ENCODE measurements at places on chromosomes 4 and X.

DNA sequence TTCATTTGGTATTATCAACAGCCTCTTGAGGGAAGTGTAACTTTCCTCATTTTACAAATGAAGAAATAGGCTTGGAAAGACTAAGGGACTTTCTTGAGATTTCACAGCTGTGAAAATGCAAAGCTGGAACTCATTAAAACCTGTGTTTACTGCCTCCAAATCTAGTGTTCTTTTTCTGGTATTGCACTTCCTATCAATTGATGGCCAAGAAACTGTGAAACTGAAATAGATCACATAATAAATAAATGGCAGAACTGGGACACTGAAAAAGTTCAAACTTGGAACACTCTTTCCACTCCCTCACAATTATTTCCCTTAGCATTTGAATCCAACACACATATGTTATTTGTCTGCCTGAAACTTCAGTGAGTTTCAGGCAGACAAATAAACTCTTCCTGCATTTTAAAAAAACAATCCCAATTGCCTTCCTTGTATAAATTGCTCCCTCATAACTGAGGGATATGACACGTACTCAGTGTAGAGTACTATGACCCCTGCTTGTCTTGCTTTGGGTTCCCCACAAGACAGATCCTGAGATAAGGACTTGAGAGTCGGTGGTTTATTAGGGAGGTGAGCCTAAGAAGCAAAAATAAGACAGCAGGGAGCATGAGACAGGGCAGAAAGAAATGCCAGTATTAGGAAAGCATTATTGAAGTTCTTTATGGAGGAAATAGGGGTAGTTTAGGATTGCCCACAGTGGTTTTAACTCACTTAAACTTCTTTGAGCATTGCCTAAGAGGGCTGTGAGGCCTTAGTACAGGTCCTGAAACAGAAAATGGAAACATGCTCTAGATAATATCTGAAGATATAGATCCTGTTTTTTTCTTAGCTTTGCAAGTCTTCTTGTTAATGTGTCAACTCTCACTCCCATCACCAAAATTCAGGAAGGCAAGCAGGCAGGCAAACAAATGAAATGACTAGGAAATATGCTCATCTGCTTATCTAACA lies 33.9 kb downstream of the RTL3 start:
- DNase-seq = no peak

DNA sequence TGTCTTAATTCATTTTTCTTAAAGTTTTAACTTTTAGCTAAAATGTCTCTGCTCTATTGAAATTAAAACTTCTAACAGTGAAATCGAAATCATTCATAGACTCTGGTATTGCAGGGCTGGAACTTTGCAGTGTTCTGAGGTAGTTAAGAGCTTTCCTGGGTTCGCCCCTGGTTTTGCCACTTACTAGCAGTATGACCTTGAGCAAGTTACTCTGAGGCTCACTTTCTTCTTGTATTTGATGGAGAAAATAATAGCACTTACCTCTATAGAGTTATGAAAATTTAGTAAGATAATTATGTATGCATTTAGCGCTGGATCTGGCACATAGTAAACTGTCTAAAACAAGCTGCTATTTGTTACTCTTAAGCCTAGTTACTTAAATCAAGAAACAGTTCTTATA lies 1.7 kb downstream of the SLAIN2 start:
- DNase-seq = no peak

- no peak for DNase-seq
These were observed 203.1 kb downstream of the LARP7 start for GRCh38 chr4:112840061-112840460.

DNA sequence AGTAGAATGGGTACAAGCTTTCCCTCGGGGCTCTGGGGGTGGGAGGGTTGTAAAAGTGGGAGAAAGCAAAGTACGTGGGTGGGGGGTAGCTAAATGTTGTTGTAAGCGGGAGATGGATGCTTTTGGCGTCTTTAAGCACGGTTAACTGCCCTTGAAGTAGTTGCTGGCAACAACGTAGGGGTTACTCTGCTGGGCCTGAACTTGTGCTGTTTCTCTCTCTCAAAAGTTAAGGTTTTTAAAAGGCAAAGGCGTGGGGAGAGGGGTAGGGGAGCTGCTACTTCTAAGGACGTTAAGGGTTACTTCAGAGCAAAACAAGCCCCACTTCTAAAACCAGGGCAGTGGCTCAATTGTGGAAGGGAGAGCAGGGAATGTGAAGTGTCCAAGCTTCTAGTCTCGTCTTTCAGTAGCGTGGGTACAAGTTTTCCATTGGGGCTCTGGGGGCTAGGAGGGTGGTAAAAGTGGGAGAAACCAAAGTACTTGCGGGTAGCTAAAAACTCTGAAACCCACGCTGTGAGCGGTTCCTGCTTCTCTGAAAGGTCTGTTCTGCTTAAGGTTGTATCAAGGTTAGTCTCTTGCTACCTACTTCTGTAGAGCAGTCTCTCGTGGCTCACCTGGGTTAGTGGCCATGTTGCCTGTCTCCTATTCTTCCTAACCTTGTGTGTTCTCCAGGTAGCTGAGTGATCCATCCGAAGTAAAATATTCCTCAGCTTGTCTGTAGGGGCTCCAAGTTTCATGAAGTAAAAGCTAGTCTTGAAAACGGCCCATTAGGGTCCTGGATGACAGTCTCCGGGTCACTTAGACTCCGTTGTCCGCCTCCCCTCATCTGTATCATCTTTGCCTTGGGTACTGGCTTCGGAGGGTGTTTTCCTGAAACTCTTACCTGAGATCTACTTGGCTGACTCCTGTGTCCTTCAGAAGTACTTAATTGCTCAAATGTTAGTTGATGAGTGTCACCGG lies 1.7 kb upstream of the WDR1 start:
- DNase-seq = no peak

- DNase-seq = no peak
These were observed 600.3 kb downstream of the MID1IP1 start for GRCh38 chrX:39401483-39402110.

- no peak for DNase-seq
These were observed 3.2 kb upstream of the ENPEP start for GRCh38 chr4:110472583-110473329.

GRCh38 chrX:82848111-82848510 lies 660.0 kb upstream of the POU3F4 start:
- DNase-seq = no peak

GRCh38 chrX:72001471-72001870 lies 90.8 kb downstream of the NHSL2 start:
- DNase-seq = no peak

- DNase-seq = no peak
These were observed 15.5 kb downstream of the MYOZ2 start for GRCh38 chr4:119151161-119151560.

GRCh38 chr4:5712517-5712916 lies 1.5 kb downstream of the EVC start:
- no peak for DNase-seq

GRCh38 chr4:31356839-31357238 lies 636.7 kb downstream of the PCDH7 start:
- DNase-seq = no peak

- no peak for DNase-seq
These were observed 82.0 kb upstream of the CPEB2 start for GRCh38 chr4:14920237-14920636.

DNA sequence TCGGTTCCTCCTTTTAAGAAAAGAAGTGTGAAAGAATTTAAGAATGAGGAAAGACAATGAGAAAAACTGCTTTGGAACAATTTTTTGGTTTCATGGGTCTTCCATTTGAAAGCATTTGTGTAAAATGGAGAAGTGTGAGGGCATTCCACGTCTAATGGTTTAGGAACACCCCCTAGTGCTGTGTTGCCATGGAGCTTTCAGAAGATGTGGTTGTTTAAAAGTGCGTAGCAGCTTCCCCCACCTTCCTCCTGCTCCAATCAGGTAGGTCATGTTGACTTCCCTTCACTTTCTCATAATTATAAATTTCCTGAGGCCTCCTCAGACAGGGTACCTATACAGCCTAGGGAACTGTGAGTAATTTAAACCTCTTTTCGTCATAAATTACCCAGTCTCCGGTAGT lies 50.0 kb downstream of the UGT2B10 start:
- DNase-seq = no peak

GRCh38 chr4:20890761-20891160 lies 190.5 kb downstream of the PACRGL start:
- no peak for DNase-seq

DNA sequence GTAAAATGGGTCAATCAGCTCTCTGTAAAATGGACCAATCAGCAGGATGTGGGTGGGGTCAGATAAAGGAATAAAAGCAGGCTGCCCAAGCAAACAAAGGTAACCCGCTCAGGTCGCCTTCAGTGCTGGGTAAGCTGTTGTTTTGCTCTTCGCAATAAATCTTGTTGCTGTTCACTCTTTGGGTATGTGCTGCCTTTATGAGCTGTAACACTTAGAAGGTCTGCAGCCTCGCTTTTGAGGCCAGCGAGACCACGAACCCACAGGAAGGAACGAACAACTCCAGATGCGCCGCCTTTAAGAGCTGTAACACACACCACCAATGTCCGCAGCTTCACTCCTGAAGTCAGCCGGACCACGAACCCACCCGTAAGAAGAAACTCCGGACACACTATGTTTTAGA lies 11.5 kb upstream of the CAMK2D start:
- DNase-seq = no peak

- DNase-seq = no peak
These were observed 1051.7 kb downstream of the C4orf33 start for GRCh38 chr4:130147641-130148040.

GRCh38 chrX:154804957-154805695 lies at the start of gene MPP1:
MPP1 (minus strand) TSS chrX:154805485; CDS start chrX:154805373, 112 bp downstream.
- peak; percentile 50 for DNase-seq

- DNase-seq = no peak
These were observed 23.5 kb downstream of the TSC22D3 start for GRCh38 chrX:107752043-107752442.

- DNase-seq = no peak
These were observed 56.7 kb upstream of the COL25A1 start for GRCh38 chr4:109359040-109359646.

DNA sequence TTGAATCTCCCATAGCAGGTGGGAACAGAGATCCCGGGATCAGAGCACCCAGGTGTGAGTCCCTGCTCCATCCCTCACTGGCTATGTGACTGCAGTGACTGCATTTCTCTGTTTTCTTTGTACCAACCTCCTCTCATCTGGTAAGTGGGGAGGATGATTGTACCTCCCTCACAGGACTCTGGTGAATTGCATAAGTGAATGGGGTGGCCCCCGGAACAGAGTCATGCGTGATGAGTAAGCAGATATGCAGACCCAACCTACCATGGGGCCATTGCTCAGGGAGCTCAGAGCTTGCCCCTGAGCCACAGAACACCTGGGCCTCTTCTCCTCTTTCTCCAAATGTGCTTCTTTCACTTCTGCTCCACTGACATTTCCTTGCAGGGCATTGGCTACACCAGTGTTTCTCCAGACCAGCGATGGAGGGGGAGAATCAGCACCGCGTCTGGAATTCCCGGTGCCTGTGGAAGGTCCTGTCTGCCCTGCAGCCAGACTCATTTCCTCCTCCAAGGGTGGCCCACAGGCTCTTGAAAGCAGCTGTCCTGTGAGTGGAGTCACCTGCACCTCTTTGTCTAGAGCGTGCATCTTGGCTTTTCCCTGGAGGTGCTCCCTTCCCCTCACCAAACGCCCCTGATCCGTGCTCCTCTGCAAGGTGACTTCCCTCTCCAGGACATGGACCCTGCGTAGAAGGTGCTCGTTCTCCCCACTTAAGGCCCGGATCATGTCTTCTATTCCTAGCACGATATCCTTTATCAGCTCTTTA lies 30.0 kb downstream of the C4orf50 start:
- no peak for DNase-seq

DNA sequence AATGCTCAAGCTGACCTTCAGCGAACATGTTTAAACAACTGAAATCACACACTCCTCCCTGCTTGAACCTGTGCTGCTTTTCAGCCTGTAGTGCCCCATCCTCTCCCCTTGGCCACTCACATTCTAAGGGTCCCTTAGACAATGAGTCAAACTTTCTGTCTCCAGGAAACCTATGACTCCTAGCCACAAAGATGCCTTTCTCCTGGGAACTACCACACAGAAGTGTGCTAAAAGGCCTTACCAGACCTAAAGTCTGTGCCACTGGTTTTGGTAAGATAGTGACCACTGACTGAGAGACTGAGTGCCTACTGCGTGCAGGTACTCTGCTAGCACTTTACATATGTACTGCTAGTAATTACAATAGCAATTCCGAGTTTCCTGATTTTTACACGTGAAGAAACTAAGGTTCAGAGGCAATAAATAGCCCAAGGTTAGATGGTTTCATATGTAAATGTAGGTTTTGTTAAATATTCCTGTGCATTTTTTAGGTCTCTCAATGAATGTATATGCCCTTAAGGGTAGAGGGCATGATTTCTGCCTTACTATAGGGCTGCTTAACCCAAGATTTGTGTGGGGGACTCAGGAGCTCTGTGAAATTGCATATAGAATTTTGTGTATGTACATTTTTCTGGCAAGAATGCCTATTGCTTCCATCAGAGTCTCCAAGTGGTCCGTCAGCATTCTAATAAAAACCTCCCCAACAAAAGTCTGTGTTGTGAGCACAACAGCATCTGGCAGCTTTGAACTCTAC lies 71.1 kb downstream of the NSG1 start:
- DNase-seq = no peak

DNA sequence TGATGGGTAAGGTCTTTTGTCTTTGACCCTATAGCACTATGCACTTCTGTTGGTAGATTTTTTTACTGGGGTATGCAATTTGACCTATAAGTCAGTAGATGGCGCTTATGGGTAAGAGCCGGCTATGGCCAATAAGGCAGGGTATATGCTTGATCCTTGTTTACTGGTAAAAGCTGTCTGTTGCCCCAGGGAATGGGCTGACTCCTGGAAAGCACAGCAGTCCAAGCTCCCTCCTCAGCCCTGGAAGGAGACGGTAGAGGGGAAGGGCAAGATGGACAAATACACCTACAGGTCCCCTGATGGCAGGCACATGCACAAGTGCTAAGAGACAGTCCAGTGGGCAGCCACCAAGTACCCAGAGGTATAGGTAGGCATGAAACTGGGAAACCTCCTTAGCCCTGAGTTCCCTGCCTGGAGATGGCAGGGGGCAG lies 63.7 kb downstream of the ADAMTS3 start:
- DNase-seq = no peak

- no peak for DNase-seq
These were observed 59.1 kb downstream of the MRPL1 start for GRCh38 chr4:77921701-77922100.

GRCh38 chr4:8005814-8006215 lies 66.2 kb upstream of the AFAP1 start:
- no peak for DNase-seq

GRCh38 chr4:14178421-14178820 lies 550.9 kb upstream of the BOD1L1 start:
- no peak for DNase-seq

- no peak for DNase-seq
These were observed 102.0 kb upstream of the LSM6 start for GRCh38 chr4:146073517-146073916.

- DNase-seq = no peak
These were observed 34.3 kb downstream of the FGFRL1 start for GRCh38 chr4:1045595-1046201.
